ENCODE measurements at places on chromosomes 3 and 15. TPM values are rescaled to one million over a fixed set of nuclear protein-coding genes. Genes with fewer than 3 reads are reported as not detected.

Gene SLC35G2
- polyA plus RNA-seq: not detected

Gene NUSAP1
- 37.2 TPM for polyA plus RNA-seq

Gene COL6A6
- 0.01 TPM for polyA plus RNA-seq

Gene HRG
- polyA plus RNA-seq: not detected

Gene BCHE
- polyA plus RNA-seq: 5.8 TPM

Gene CD47
- 67.2 TPM for polyA plus RNA-seq

Gene PLA2G4E
- polyA plus RNA-seq: not detected

Gene NR2F2
- polyA plus RNA-seq: 34.1 TPM

Gene GATA2
- 0.67 TPM for polyA plus RNA-seq

Gene SLC51B
- 23.5 TPM for polyA plus RNA-seq

Gene GOLGA8N
- 1.1 TPM for polyA plus RNA-seq

Gene KBTBD13
- 0.03 TPM for polyA plus RNA-seq

Gene EPHA3
- polyA plus RNA-seq: 0.88 TPM

Gene LIPH
- 5.0 TPM for polyA plus RNA-seq

Gene UTS2B
- polyA plus RNA-seq: not detected

Gene KNG1
- polyA plus RNA-seq: 14.8 TPM

Gene ZNF197
- polyA plus RNA-seq: 6.6 TPM

Gene CORO2B
- 1.3 TPM for polyA plus RNA-seq

Gene TFDP2
- 50.5 TPM for polyA plus RNA-seq
